ELR (cell line): ENCODE measurements at places on chromosomes 5 and 9.

- DNase-seq: peak; percentile 85
Observed at GRCh38 chr5:31990701-31991110, 183.4 kb downstream of the GOLPH3 start.

DNA sequence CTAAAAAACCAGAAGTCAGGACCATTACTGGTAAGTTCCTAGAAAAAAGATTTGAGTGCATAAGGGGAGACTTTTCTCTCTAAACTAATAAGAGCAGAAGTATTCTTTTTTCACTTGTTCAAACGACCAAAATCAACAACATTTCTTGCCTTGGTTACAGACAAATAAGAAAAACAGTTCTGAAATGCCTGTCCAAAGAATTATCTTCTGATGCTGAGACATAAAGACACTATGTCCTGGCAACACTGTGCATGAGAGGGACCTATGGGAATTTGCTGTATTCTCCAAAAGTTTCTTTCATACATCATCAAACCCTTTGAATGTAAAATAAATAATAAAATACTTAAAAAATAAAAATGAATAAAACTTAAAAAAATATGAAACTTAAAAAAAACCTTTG lies 50.4 kb downstream of the ZNF474 start:
- DNase-seq: no peak

- no peak for DNase-seq
Observed at GRCh38 chr5:167835146-167835545, 456.3 kb upstream of the WWC1 start.

GRCh38 chr9:90114641-90115425 lies 510.0 kb downstream of the GADD45G start:
- DNase-seq: no peak

DNA sequence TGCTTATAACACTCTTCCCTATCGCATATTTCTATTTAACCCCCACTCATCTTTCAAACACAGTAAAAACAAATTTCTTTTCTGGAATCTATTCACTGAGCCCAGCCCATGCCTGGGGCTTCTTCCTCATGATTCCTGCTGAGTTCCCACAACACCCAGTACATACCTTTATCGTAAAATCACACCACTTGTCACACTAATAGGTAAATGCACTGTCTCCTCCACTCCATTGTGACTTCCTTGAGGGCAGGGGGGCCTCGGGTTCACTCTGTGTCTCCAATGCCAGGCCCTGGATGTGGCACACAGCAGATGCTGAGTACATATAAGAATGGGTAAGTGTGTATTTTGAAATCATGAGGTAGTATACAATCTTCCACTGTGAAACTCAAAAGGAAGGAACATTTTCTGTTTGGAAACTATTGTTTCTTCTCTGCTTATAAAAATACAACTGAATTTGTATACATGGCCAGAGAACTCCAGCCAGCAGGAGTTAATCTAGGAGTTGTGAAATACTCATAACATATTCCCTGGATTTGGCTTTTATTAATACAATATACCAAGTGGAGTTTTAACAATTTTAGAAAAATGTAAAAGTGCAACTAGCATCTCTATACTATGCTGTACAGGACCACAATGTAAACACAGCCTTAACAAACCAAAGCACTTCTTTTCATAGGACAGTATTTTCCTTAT lies 7.2 kb downstream of the PLK2 start:
- no peak for DNase-seq

DNA sequence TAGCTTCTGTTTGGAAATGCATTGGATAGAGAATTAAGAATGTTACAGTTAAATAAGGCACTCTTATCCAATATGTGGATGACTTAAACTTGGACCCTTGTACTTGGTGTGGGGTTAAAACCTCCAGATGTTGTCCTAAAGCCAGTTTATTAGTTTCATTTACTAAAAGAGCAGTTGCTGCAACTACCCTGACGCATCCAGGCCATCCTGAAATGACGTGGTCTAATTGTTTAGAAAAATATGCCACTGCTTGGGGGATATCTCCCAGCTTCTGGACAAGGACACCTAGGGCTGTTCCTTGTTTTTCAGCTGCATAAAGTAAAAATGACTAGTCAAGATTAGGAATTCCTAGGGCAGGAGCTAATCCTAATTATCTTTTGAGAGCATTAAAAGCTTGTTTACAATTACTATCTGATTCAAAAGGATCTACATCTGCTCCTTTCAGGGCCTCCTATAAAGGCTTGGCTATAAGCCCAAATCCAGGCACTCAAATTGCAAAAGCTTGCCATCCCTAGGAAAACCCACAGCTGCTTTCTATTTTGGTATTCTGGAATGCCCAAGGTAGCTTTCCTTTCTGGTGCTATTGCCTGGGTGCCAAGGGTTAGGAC lies 45.7 kb upstream of the SLCO4C1 start:
- DNase-seq: peak; percentile 39

DNA sequence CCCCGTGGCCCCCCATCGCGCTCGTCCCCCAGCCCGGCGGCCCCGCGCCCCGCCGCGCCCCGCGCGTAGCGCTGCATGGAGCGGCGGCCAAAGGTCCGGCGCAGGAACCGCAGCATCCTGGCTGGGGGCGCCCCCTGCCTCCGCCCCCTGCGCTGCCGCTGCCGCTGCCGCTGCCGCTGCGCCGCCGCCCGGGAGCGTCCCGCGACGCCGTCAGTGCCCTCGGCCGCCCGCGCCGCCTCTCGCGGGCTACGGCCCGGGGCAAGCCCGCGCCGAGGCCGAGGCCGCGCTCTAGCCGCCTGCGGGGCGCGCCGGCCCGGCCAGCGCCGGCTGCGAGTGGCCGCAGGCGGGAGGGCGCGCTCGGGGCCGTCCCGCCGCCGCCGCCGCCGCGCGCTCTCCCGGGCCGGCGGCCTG lies 523 bp downstream of the EPB41L4B start:
- DNase-seq: peak; percentile 45

GRCh38 chr5:87121304-87122150 lies 146.2 kb upstream of the RASA1 start:
- DNase-seq: peak; percentile 96

DNA sequence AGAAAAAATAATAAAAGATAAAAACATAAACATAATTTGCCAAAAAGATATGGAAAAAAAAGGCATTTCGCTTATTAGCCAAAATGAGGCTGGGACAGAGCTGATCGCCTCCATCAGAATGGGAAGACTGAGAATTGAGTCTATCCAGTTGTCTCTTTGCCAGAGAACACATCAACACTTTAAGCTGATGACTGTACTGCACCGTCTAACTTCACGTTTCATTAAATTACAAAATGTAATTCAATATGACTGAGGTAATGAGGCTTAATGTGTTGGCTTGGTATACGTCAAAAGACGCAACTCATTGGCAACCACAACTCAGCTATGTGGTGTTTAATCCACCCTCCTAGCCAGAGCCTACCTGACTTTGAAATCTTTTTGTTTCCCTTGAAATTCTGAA lies 462.7 kb upstream of the CD180 start:
- DNase-seq: no peak

- no peak for DNase-seq
Observed at GRCh38 chr5:5270161-5270560, 130.0 kb downstream of the ADAMTS16 start.

- DNase-seq: no peak
Observed at GRCh38 chr5:140694276-140694675, 3.0 kb downstream of the HARS2 start.

DNA sequence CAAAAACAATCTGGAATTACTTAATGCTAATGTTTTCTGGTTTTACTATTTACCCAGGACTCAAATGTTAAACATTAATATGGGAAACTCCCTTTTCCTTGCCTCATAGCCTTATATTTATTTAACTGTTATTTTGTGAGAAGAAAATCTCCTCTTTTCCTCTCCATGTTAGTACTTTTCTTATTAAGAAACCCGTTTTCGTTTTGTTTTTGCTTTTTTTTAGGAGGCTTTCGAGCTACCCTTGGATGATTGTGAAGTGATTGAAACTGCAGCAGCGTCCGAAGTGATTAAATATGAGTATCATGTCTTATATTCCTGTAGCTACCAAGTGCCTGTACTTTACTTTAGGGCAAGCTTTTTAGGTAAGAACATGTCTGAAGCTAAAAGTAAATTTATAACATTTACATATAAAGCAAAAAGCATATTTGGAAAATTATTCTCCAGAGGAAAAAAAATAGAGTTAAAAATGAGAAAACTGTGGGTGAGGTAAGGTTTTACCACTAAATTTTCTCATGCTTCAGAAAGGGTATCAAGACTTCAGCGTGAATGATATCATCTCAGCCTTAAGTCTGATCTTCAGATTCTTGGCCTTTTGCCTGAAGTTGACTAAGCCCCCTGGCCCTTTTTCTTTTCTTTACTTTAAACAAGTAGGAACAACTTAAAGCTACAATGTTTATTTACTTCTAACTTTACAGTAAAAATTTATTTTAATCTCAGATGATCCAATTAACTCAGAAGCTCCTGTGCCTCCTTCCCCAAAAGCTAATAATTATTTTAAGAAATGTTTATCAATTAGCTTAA lies 113.8 kb downstream of the RPS23 start:
- DNase-seq: peak; percentile 93

GRCh38 chr9:113516840-113517577 lies 53.5 kb downstream of the RGS3 start:
- DNase-seq: peak; percentile 50

DNA sequence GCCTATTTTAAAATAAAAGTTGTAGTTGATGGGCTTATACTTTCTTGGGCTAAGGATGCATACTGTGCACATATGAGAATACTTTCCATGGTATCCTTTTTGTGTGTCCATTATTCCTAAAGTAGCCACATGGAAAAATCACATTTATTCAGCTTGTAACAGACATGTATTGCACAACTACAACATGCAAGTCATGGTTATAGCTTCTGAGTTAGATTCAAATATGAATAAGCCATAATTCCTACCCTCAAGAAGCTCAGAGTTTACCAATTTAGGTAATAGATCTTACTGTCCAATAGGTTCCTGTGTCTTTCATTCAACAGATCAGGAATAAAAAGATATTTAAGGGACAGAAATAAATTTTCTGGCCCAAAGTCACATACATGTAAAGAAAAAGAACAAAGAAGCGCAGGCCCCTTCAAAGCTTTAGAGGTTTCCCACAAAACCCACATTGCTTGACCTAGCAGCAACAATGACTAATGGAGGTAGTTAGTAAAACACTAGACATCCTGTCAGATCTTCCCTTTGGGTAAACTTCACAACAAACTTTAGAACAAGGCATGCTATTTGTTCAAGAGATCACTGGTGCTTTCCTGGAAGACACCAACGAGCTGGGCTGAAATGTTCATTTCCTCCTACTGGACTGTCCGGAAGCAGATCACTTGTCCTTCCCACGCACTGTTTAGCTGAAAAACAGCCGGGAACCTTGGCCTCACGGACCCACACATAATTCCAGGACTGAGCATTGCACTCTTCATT lies 78.4 kb upstream of the ITGA1 start:
- peak; percentile 85 for DNase-seq

- DNase-seq: no peak
Observed at GRCh38 chr5:133278317-133278716, 226.5 kb downstream of the HSPA4 start.

GRCh38 chr9:120710110-120710981 lies 3.9 kb downstream of the MEGF9 start:
- no peak for DNase-seq

GRCh38 chr5:96855031-96855872 lies 21.0 kb upstream of the ERAP2 start:
- DNase-seq: peak; percentile 10

DNA sequence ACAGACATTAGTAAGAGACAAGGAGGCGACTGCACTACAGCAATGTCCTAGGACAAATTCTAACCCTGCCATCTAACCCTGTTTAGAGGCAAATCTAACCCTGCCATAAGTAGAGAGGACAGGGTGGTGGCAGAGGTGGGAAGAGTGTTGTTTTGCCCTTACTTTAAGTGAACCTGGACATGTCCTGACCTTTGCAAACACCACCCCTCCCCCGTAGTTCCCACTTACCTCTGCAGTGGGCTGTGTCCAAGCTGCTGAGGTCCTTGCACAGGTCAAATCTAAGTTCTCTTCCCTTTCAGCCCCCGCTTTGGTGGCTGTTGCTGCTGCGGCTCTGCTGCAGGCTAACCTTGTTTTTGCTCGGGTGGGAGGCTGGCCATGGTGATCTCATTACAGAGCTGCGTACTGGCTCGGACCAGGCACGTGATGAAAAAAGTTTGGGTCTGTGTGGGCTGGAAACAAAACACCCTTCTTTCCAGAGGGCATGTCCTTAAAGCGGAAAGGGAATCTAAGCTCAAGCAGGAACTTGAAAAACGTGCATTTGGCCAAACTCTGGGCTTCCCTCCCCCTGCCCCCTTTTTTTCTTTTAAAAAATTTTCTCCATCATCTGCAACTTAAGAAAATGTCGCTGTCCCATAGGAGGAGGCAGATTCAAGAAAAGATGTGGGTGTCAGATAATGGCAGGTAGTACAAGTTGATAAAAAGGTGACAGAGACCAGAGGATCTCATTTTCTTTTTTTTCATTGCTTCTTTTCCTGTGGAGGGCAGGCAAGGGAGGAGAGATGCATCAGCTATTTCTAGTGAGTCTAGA lies at the start of gene FAXDC2:
Gene FAXDC2, minus strand, starts transcription at position 349 of the 808 bp plus-strand sequence. CDS start 12,425 bp downstream, outside the sequence.
- peak; percentile 73 for DNase-seq

- DNase-seq: no peak
Observed at GRCh38 chr9:16664211-16664610, 206.3 kb downstream of the BNC2 start.

DNA sequence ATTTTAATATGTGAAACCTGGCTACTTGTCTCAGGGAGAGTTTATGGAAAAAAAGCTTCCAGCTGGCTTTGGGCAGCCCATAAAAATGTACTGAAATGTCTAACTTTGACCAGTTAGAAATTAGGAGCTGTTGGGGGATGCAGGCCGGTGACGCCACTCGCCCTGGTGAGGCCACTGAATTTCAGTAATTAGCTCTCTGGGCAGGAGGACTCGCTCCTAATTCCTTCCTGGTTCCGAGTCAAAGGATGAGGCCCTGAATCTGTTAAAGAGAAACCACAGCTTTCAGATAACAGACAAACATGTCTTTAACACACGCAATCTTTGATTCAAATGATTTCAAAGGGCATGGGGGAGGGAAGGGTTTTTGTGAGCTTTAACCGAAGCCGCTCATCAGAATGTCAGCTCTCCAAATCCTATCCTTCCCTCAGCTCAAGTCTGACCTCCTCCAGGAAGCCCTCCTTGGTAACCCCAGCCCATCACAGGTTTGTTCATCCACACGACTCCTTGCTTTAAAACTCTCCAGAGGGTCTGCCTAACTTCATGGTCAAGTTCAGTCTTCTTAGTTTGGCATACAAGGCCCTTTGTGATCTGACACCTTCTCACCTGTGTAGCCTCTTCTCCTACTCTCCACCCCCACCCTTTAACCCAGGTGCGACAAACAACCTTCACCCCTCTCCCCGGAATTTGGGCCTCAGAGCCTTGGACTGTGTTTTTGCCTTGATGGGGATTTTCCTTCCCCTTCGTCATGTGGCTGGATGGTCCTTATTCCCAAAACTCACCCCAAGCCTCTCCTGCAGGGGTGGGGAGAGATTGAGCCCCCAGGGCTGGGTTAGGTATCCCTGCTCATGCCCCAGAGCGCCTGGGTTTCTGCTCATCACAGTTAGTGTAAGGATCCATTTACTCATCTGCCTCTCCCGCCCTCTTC lies 13.6 kb upstream of the PHF19 start:
- no peak for DNase-seq

GRCh38 chr9:95627802-95628201 lies 111.0 kb upstream of the PTCH1 start:
- DNase-seq: peak; percentile 60
